ENCODE measurements at places on chromosomes 3 and 15.

DNA sequence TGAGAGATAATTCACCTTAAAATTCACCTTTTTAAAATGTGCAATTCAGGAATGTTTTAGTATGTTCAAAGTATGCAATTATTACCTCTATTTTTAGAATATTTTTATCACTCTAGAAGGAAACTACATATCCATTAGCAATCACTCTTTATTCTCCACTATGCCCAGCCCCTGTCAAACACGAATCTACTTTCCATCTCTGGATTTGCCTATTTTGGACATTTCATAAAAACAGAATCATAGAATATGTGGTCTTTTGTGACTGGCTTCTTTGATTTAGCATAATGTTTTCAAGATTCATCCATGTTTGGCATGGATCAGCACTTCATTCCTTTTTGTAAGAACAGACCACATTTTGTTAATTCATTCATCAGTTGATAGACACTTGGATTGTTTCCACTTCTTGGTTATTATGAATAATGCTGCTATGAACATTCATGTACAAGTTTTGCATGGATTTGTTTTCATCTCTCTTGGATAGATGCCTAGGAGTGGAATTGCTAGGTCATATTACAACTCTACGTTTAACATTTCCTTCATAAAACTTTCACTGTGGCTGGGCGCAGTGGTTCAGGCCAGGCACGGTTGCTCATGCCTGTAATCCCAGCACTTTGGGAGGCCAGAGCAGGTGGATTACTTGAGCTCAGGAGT lies 12.7 kb downstream of the HMCES start:
- no peak for DNase-seq

DNA sequence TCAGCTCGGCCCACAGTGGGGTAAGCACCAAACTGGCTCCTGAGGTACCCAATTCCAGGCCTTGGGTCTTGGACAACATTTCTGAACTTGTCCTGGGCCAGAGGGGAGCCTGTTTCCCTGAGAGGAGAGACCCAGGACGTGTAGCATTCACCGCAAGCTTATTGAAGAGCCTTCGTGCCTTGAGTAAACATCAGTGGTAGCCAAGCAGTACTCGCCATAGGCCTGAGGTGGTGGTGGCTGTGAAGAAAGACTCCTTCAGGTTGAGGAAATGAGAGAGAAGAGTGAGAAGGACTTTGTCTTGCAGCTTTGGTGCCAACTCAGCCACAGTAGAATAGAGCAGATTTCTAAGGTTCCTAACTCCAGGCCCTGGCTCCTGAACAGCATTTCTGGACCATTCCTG lies 50.2 kb downstream of the NUDT16 start:
- no peak for DNase-seq

DNA sequence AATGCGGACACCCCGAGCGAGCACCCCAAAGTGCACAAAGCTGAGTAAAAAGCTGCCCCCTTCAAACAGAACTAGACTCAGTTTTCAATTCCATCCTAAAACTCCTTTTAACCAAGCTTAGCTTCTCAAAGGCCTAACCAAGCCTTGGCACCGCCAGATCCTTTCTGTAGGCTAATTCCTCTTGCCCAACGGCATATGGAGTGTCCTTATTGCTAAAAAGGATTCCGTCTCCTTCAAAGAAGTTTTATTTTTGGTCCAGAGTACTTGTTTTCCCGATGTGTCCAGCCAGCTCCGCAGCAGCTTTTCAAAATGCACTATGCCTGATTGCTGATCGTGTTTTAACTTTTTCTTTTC lies 5.3 kb downstream of the BHLHE40 start:
- DNase-seq: no peak

DNA sequence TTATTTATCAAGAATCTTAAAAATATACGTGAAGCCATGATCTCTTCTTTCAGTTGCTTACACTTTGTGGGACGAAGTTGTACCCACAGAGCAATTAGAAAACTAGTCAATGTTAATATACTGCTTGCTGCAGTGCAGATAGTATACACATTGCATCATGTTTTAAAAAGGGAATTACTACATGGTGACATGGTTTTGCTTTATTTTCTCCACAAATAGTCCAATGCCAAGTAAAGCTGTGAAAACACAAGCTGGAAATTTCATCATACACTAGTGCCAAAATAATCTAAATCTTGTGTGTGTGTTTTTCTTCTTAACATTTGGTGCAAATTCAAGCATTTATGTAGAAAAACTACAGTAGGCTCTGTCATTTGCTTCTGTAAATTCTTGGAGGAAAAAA lies 233.0 kb downstream of the EPHA3 start:
- DNase-seq: no peak

DNA sequence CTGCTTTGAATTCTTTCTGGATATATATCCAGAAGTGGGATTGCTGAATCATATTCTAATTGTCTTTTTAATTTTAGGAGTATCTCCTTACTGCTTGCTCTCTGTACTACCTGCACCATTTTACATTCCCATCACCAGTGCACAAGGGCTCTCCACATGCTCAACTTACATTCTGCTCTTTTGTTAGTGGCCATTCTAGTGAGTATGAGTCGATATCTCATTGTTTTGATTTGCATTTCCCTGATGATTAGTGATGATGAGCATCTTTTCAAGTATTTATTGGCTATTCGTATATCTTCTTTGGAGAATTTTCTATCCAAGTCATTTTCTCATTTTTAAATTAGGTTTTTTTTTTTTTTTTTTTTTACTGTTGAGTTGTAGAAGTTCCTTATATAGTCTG lies 29.5 kb downstream of the PFN2 start:
- DNase-seq: no peak

- no peak for DNase-seq
Observed at GRCh38 chr15:99506399-99506798, 59.4 kb upstream of the MEF2A start.

- no peak for DNase-seq
Observed at GRCh38 chr3:179967622-179968021, 69.1 kb downstream of the PEX5L start.

- DNase-seq: no peak
Observed at GRCh38 chr3:64919934-64920333, 232.1 kb upstream of the ADAMTS9 start.

DNA sequence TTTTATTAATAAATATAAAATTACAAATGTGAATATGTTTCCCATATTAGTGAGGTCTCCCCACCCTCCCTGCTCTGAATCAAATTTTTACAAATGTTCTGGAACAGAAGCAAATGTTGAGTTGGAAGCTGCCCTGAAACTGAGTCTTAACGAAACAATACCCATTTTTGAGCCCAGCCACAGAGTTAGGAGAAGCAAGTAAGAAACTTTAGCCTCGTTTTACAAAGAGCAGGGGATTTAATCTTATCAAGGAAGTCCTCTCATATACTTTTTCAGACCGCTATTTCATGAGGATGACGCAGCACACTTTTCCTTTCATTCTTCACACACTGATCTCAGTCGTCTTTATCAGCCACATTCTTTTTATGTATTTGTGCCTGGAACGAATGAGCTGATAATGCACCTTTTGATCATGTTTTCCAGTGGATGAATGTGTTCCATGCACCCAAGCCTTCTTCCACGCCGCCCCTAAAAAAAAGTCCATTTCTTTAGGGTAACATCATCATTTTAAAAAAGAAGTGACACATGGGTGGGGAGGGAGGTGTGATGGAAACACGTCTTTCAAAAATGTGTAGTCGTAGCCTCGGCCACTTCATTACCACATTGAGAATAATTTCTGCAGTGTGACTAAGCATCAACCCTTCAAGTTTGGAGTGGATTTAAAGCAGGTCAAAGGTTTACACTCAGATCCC lies 48.1 kb downstream of the SETMAR start:
- peak; percentile 23 for DNase-seq

DNA sequence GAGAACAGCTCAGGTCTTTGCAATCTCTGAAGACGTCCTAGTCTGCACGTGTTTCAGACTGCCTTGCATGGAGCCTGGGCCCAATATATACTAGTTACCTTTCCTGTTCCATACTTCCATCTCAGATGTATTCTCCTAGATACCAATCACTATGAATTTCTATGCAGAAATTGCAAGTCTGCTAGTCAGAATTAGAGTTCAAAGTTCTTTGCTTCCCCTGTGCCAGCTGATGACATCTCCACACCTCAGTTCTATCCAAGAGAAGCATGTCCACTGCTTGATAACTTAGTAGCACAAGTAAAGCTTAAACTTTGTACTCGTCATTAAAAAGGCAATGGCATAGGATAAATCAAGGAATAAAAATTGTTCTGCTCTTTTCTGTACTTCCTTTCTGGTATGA lies 133.6 kb upstream of the PLXND1 start:
- no peak for DNase-seq

DNA sequence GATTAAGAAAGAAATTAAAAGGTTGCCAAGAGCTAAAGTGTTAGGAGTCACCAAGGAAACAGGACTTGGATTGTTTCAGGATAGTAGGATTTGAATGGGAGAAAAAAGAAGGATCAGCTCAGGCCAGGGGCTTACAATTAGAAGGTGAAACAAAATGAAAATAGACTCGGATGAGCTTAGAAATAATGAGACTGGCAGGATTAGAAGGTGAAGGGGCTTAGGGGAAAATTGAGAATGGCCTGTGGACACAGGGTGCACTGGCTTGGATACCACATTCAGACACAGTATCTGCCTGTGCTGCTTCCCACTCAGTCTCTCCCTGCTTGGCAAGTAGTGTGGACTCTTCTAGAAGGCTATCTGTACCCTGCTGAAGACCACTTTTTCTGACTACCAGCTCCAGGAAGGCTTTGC lies 206.1 kb upstream of the ATP10A start:
- DNase-seq: no peak

DNA sequence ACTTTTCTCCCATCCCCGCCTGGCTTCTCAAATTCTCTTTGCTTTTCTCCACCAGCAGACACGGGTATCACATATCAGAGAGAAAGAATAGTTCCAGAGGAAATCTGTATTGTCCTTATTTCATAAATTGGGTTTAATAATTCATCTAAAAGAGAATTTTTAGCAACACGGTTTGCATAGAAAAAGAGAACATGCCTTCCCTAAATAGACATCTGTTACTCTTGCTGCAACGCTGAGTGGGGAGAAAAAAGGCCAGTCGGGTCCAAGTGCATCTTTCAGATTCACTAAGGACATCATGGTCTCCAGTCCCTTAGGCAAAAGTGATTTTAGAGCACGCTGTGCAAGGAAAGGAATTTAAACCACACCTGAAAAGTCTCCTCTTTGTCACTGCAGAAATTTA lies 201.3 kb downstream of the ABHD5 start:
- no peak for DNase-seq
